ENCODE measurements at places on chromosomes 16 and 17. TPM values are rescaled to one million over a fixed set of nuclear protein-coding genes. Genes with fewer than 3 reads are reported as not detected.
A peak's percentile ranks its signal among the peaks of the same experiment; 100 is the strongest.

Gene NPTX1
- total RNA-seq: not detected

Gene SMIM5
- not detected for total RNA-seq

Gene GJD3
- 0.39 TPM for total RNA-seq

Gene KRTAP16-1
- total RNA-seq: not detected

Gene GNG13
- total RNA-seq: not detected

DNA sequence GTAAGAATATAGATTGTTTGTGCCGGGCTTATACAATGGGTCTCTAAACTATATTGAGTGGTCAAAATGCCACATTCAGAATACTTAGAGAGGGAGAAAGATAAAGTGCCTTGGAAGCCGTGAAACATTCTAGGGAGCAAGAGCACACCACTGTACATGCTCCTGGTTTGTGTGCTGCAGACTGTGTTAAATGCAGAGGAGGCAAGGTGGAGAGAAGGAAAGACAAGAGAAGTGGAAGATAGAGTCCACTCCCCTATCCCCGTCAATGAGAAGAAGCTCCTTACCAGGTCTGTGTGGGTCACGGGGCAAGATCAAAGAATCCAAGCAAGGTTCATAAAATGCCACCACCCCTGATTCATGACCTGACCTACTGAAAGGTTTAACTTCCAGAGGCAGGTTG is 267.1 kb upstream of the TBX2 start:
- no peak for DNase-seq

DNA sequence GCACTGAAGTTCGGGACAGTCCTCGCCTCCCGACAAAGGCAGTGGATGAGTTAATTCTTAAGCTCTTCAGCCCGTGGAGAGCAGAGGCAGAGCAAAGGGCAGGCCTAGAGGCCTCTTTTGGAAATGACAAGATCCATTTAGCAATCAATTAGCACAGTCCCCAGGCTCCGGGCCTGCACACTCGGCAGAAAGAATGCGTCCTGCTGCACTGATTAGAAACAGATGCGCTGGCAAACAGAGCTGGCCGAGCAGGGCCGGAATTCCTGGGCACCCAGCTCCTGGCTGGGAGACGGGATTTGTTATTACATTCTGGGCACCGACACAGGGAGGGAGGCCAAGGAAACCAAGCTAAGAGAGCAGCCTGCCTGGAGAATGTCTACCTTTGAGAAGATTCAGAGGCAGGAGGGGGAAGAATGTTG is 162.9 kb downstream of the COPRS start:
- no peak for DNase-seq

DNA sequence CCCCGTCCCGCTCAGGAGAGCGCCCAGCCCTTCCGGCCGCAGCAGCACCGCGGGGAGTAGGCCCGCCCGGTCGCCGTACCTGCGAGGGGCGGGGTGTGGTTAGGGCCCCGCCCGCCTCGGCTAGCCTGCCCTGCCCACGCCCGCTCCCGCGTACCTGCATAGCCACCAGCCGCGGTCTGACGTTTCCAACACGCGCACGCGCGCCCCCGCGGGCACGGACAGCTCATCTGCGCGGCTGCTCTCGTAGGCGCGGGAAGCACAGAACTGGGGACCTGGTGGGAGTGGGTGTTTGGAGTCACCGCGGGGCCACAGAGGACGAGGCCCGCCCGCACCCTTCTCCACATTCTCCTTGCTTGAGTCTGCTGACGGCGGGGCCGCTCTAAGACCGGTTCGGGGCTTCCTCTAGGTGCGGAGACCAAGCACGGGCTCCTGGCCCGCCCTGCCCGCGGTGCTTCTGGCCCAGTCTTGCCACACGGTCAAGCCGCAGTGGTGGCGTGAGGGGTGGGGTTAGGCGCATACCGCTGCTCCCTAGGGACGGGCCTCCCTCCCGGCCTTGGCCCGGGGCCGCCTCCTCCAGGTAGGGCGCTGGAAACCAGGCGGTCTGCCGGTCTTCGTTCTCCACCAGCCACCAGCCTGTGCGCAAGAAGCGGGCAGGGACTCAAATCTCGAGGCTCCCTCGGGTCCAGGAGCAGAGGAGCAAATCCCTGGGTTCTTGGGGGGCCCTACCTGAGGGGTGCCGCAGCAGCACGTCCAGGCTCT is 1.8 kb downstream of the NOXO1 start:
- DNase-seq: no peak

- DNase-seq: no peak
Observed at GRCh38 chr17:33014751-33015150, 23.1 kb downstream of the SPACA3 start.

DNA sequence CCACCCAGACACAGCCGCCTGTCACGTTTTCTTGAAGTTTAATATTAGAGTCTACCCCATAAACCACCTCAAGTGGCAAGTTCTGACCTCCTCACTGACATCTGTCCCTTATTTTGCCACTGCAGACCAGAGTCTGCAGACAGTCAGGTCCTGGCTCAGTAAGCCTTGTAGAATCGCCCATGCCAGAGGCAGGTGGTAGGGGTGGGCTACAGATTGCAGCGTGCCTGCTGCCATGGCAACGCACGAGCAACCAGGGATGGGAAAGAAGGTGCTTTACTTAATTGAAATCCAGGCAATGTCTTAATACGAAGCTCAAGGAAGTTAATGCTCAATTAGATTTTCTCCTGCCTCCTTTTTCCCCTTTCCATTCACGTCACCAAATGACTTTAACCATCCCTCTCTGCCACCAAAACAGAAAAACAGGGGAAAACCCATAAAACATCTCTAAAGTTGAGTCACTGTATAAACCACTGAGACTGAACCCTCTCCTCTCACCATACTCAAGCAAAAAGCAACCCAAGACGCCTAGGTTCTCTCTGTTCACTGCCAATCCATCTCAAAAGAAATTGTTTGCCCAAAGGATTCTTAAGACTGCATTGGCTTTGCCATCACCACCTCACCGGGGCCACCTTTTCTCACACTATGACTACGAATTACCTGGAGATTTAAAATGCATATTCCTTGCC is 228.8 kb downstream of the SLC39A11 start:
- no peak for DNase-seq

GRCh38 chr17:63700528-63701455 is 867 bp upstream of the LIMD2 start:
- peak; percentile 63 for DNase-seq

- no peak for DNase-seq
Observed at GRCh38 chr16:68434624-68435210, 13.6 kb downstream of the SMPD3 start.

- DNase-seq: no peak
Observed at GRCh38 chr16:30757316-30757715, 4.5 kb downstream of the CFAP119 start.

DNA sequence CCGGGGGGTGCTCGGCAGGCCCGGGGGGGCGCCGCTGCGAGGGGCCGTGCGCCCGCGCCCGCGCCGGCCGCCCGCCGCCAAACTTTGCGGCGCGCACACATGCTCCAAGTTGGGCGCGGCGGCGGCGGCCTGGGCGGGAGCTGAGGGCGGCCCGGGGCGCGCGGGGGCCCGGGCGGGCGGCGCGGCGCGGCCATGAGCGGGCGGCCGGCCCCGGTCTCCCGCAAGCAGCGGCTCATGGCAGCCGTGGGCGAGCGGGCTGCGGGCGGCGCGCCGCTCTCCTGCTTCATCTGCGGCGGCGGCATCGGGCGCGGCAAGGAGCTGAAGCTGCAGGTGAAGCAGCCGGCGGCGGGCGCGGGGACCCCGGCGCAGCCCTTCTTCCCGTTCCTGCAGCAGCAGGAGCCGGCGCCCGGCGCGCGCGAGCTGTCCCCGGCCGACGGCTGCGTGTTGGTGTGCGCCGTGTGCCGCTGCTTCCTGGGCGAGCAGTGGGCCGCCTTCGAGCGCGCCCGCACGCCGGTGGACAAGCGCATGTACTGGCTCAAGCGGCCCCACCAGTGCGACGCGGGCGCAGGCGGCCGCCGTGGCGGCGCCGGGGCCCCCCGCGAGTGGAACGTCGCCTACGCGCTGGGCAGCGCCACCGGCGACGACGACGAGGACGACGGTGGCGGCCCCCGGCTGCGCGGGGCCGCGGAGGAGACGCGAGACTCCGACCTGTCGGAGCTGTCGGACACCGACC is 57.2 kb upstream of the CIBAR2 start:
- no peak for DNase-seq

All from endothelial cell of umbilical vein (primary cell).